Progenitor cell of endocrine pancreas (in vitro differentiated cells): ENCODE measurements at places on chromosomes 6 and 20.

DNA sequence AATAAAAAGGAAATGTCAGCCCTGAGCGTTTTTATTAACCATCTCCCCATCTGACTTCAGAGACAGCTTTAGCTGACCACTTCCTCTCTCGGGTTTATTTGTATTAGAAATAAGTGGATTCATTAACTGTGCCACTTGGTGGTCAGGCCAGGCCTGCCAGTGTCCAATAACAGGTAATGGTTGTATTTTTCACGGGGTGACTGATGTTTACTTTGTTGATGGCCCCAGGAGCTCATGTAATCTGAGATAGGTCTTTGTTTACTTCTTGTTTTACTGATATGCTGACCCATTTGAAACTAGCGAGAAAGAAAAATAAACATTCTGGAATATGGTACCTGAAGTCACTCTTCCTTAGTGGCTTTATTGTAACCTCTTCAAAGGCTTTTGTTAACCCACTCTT is 504.3 kb upstream of the SLC35B3 start:
- peak overlapping the region; percentile 87 for H3K27ac ChIP-seq
- H3K27me3 ChIP-seq, result no peaks in the 10 kb centered on the region
- peaks cover 37% of the 10 kb centered on the region for H3K4me1 ChIP-seq
- H3K36me3 ChIP-seq, result no peaks in the 10 kb centered on the region

DNA sequence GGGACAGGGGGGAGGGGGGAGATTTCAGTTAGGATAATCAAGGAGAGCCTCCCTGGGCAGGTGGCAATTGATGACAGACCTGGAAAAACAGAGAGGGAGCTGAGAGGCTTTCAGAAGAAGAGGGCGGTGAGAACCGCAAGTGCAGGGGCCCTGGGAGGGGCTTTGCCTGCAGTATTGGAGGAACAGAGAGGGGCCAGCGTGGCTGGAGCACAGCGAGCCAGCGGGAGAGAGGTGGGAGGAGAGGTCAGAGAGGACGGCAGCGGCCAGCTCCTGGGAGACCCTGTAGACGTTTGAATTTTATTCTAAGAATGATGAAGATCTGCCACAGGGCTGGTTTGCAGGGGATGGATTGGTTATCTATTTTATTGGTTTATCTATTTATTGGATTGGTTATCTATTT is 34.5 kb upstream of the NOL4L start:
- H3K4me3 ChIP-seq, result no peak overlapping the region
- peaks cover 26% of the 10 kb centered on the region for H3K27me3 ChIP-seq
- H3K36me3 ChIP-seq, result no peaks in the 10 kb centered on the region

GRCh38 chr20:61575151-61575937 is 323.3 kb downstream of the CDH4 start:
- no peak for DNase-seq
- H3K27me3 ChIP-seq, result peaks cover 9% of the 10 kb centered on the region
- no peak overlapping the region for H3K4me3 ChIP-seq
- no peaks in the 10 kb centered on the region for H3K4me1 ChIP-seq

DNA sequence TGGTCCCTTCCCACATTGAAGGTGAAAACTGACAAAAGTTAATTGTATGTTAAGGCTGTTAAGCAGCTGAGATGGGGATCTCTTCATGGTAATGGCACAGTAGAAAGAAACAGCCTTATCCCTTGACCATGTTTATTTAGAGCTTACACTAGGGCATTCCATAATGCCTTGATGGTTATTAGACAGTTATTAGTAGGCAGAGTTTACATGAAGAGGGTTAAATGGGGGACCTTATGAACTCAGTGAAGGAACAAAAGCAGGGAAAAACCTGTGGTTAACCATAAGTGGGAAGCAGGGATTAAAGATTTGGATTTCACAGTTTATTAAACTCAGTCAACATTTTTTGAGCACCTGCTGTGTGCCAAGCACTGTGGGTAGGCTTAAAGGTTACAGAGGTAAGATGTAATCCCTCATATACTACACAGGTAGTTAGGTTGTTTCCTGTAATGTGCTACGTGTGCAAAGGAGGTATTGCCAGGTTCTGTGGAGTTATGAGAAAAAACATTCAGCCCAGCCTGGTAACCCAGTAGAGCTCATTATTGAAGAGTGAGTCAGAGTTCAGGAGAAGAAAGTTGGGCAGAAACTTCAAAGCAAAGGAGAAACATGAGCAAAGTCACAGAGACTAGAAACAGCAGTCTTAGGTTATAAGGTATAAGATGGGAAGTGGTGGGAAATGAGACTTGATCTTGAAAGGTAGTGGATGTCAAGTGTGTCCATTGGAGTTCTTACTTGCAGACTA is 32.3 kb upstream of the GNRH2 start:
- no peak overlapping the region for H3K4me3 ChIP-seq
- peaks cover 38% of the 10 kb centered on the region for H3K36me3 ChIP-seq
- peaks cover 5% of the 10 kb centered on the region for H3K4me1 ChIP-seq
- H3K27me3 ChIP-seq, result no peaks in the 10 kb centered on the region
- DNase-seq, result no peak

DNA sequence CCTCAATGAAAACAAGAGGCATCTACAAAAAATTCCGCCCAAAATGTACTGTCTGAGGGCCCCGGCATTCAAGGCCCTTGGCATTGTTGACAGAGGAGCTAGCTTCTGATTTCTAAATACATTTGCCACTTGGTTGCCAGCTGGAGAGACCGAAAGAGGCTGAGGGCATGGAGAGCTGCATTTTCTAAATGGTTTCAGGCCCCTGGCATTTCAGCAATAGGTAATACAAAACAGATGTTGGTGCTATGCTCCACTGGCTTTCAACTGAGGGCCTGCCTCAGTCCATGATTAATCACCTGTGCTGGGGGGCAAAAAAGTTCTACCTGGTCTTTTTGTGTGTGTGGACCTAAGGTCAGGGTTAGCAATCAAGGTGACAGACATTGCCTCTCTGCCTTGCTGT is 79.5 kb upstream of the ISM1 start:
- no peaks in the 10 kb centered on the region for H3K27me3 ChIP-seq
- peaks cover 22% of the 10 kb centered on the region for H3K36me3 ChIP-seq
- H3K4me1 ChIP-seq, result peaks cover 5% of the 10 kb centered on the region
- no peak overlapping the region for H3K4me3 ChIP-seq
- no peak overlapping the region for H3K27ac ChIP-seq

DNA sequence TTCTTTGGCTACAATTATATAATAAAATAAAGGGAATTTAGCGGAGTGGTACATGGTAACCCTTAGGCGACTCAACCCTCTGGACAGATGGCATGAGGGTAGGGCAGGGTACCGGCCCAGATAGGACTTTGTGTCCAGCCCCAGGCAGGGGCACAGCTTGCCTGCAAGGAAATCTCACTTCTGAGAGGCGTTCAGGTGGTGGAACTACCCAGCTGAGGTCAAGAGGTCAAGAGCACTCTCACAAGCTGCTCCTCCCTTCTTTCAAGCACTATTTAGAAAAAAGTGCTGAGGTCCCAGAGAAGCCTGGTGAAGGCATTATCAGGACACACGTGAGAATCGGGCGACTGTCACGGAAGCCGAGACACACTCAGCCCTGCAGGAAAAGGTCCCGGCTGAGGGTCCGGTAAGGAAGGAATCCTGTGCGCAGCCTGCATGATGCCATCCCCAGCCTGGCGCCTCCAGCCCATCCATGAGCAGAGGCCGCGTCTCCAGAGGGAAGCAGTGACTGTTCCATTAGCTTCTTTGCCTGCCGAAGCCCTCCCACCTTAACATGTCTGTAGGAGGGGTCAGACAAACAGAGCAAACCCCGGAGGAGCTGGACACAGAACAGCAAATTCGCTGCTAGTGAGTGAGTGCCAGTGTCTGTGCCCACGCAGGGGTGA is 54.8 kb downstream of the WDR27 start:
- no peaks in the 10 kb centered on the region for H3K27me3 ChIP-seq
- H3K36me3 ChIP-seq, result peaks cover 5% of the 10 kb centered on the region

- DNase-seq, result no peak
- H3K4me1 ChIP-seq, result no peaks in the 10 kb centered on the region
- no peaks in the 10 kb centered on the region for H3K27me3 ChIP-seq
- no peak overlapping the region for H3K4me3 ChIP-seq
- no peak overlapping the region for H3K27ac ChIP-seq
Observed at GRCh38 chr6:166796610-166797009, 159.7 kb downstream of the RNASET2 start.

GRCh38 chr20:17666481-17666880 is 15.6 kb downstream of the RRBP1 start:
- DNase-seq, result no peak
- peaks cover 29% of the 10 kb centered on the region for H3K36me3 ChIP-seq
- H3K4me3 ChIP-seq, result no peak overlapping the region
- H3K4me1 ChIP-seq, result peaks cover 7% of the 10 kb centered on the region
